Thoracic aorta (tissue), 2 donors: ENCODE measurements at places on chromosomes 2 and 18. TPM values are rescaled to one million over a fixed set of nuclear protein-coding genes. Genes with fewer than 3 reads are reported as not detected.

TACR1 gene
- total RNA-seq, result 6.0 TPM

CACNB4 gene
- 5.6 TPM for total RNA-seq

DYSF gene
- 15.2 TPM for total RNA-seq

RMC1 gene
- 27.5 TPM for total RNA-seq
